ENCODE measurements at places on chromosomes 3 and 15. TPM values are rescaled to one million over a fixed set of nuclear protein-coding genes. Genes with fewer than 3 reads are reported as not detected.

The DUOXA2 gene
- not detected for total RNA-seq

The PTH1R gene
- 0.29 TPM for total RNA-seq

- no peaks in the 10 kb centered on the region for H3K36me3 ChIP-seq
- no peaks in the 10 kb centered on the region for H3K4me1 ChIP-seq
- H3K27ac ChIP-seq = no peak overlapping the region
- no peak overlapping the region for H3K4me3 ChIP-seq
Observed at GRCh38 chr3:159803459-159803858, 185.2 kb upstream of the IL12A start.

The CYP1A2 gene
- not detected for total RNA-seq

GRCh38 chr3:53074366-53074696, 28.5 kb upstream of the SFMBT1 start:
- peaks cover 4% of the 10 kb centered on the region for H3K4me1 ChIP-seq
- H3K27me3 ChIP-seq = peaks cover 6% of the 10 kb centered on the region
- H3K36me3 ChIP-seq = no peaks in the 10 kb centered on the region

The TUSC7 gene
- not detected for total RNA-seq

The GOLGA6B gene
- not detected for total RNA-seq

DNA sequence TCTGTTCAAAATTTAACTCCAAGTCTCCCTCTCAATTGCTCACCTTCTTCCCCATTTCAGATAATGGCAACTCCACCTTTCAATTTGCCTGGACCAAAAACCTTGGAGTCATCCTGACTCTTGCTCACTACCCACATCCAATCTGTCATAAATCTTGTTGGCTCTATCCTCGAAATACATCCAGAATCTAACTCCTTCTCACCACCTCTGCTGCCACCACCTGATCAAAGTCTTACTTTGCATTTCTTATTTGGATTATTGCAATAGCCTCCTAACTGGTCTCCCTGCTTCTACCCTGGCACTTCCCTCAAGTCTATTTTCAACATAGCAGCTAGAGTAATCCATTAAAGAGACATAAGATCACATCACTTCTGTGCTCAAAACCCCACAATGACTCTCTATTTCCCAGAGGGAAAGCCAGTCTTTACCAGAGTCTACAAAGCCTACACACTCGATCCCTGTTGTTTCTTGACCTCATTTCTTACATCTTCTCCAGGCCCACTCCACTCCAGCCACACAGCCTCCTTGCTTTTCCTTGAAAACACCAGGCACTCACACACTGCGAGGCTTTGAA, 86.6 kb downstream of the GPR156 start:
- H3K4me1 ChIP-seq = no peaks in the 10 kb centered on the region
- no peaks in the 10 kb centered on the region for H3K27me3 ChIP-seq
- H3K4me3 ChIP-seq = no peak overlapping the region
- H3K36me3 ChIP-seq = no peaks in the 10 kb centered on the region
- H3K27ac ChIP-seq = no peak overlapping the region

DNA sequence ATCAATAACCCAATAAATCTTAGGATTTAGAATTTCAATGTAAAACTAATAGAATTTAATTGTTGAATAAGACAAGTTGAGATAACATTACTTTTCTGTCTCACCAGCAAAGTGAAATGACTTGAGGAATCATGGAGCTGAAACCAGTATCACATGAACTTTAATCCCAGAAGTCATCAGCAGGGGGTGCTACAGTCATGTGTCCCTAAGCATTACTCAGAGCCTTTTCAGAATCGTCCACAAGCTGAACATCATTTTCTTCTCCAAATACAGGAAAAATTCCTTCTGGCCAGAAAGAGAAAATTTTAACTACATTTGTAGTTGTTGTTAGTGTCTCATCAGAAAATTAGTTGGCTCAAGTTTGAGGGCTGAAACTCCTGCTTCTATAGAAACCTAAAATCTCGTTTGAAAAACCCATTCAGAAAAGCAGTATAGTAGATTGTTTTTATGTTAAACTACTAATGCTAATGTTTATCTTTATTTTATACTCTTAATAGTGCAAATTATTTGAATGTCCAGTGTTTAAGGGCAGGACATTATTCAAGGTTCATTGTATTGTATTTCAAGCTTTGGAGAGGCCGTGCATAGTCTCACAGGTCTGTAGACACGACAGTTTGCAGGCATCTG, 384.1 kb downstream of the PLOD2 start:
- no peak overlapping the region for H3K27ac ChIP-seq
- H3K4me3 ChIP-seq = no peak overlapping the region
- H3K27me3 ChIP-seq = no peaks in the 10 kb centered on the region
- peak; percentile 52 for DNase-seq
- no peaks in the 10 kb centered on the region for H3K36me3 ChIP-seq

The FSTL1 gene
- total RNA-seq = 206 TPM

DNA sequence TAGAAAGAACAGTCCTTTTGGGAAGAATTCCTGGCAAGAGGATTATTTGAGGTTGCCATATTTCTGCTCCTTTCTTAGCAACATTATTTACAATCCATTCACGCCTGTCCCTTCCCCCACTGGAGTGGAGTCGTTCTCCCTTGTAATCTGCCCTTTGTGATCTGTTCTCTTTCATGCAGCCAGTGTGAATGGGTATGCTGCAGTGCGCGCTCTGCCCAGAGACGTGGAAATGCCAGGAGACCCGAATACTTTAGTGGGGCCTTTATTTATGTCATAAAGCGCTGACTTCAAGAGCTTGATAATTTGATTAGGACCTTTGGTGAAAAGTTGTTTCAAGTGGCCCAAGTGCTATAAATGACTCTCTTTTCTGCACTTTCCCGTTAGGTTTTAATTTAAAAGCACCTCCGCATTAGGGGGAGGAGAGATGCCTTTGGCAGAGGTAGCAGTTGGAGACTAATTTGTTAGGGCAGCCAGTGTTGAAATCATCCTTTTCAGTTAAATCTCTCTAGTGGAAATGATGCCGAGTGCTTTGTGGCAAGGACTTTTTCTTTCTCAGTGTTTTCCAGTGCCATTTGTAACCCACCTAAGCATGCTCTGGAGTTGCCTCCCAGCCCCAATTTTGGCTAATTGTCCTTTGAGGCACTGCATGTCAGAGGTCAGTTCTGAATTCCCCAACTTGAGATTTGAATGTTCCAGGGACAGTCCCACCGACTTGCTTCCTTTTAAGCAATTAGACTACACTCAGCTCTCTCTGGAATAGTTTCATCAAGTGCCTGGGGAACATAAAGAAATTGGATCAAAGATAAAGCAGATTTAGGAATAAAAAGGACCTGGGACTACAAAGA, 52.4 kb downstream of the PSMD6 start:
- H3K4me1 ChIP-seq = peaks cover 15% of the 10 kb centered on the region
- no peaks in the 10 kb centered on the region for H3K36me3 ChIP-seq
- no peak overlapping the region for H3K4me3 ChIP-seq

GRCh38 chr15:31245756-31246155, 80.9 kb upstream of the KLF13 start:
- H3K27me3 ChIP-seq = peaks cover 2% of the 10 kb centered on the region

DNA sequence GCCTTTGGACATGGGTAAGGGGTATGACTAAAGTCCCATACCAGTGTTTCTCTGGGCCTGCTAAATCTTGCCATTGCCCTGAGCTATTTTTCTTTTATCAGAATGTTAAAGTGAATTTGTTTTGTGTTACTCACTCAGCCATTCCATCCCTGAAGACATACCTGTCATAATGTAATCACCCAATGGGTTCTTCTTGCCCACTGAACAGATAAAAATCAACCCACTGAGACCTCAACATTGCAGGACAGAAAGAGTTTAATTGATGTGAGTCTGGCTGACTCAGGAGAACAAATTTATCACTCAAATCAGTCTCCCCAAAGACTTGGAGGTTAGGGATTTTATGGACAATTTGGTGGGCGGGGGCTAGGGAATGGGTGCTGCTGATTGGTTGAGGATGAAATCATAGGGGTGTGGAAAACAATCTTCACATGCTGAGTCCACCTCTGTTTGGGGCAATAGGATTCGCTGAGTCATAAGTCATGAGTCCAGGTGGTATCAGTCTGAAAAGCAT, 47.4 kb downstream of the ILDR1 start:
- DNase-seq = no peak
- H3K36me3 ChIP-seq = no peaks in the 10 kb centered on the region
- H3K4me1 ChIP-seq = no peaks in the 10 kb centered on the region
- H3K4me3 ChIP-seq = no peak overlapping the region
- H3K27ac ChIP-seq = no peak overlapping the region

The COL7A1 gene
- total RNA-seq = 62.0 TPM

The GUCA1C gene
- total RNA-seq = not detected

DNA sequence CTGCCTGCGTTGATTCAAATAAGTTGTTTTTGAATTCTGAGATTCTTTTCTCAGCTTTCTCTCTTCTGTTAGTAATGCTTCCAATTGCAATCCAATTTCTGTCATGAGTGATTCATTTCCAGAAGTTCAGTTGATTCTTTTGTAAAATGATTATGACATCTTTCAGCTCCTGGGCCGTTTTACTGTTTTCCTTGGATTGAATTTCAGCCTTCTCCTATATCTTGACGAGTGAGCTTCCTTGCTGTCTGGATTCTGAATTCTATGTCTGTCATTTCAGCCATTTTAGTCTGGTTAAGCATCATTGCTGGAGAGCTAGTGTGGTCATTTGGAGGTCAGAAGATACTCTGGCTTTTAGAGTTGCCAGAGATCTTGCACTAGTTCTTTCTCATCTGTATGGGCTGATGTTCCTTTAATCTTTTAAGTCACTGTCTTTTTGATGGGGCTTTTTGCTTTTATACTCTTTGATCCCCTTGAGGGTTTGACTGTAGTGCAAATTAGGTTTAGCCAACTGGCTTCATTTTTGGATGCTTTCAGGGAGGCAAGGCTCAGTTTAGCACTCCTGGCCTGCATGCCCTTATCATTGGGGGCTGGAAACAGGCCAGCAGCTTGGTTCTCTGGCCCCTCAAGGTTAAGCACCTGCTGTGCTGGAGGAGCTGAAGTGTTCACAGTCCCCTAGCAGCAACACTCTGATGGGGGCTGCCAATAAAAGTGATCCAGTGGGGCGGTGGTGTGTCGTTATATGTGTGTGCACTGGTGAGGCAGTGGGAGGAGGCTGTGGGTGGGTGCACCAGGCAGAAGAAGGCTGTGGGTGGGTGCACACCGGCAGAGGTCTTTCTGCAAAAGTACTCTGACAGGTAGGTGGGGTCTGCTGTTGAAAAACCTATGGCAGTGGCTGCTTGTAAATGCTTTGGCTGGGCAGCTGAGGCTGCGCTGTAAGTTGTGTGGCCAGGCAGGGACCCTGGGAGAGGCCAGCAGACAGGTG, 51.2 kb downstream of the MCTP2 start:
- no peak for DNase-seq
- no peaks in the 10 kb centered on the region for H3K4me1 ChIP-seq
- no peak overlapping the region for H3K4me3 ChIP-seq
- H3K27me3 ChIP-seq = no peaks in the 10 kb centered on the region

GRCh38 chr3:29426302-29427226, 145.7 kb downstream of the RBMS3 start:
- H3K27ac ChIP-seq = no peak overlapping the region
- peaks cover 3% of the 10 kb centered on the region for H3K27me3 ChIP-seq
- H3K36me3 ChIP-seq = no peaks in the 10 kb centered on the region
- peaks cover 31% of the 10 kb centered on the region for H3K4me1 ChIP-seq

The TMOD3 gene
- 29.2 TPM for total RNA-seq

GRCh38 chr15:47158573-47158972, 558.7 kb upstream of the SEMA6D start:
- no peak for DNase-seq
- no peaks in the 10 kb centered on the region for H3K27me3 ChIP-seq
- H3K36me3 ChIP-seq = no peaks in the 10 kb centered on the region

DNA sequence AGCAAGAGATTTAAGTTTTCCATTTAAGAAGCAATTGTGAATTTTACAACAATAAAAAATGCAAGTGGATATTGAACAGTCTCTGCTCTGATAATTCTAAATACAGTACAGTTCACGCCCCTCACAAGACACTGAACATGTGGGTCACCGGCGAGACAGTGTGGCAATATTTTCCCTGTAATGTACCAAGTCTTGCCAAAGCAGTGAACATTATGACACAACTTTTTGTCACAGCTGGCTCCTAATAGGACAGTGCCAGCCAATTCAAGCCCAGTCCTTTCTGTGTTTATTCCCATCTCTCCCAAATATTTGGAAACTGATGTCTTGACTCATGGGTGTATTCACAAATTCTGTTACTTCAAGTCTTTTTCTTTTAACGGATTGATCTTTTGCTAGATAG, 62.3 kb downstream of the PPARG start:
- DNase-seq = no peak
- H3K4me3 ChIP-seq = no peak overlapping the region
- no peaks in the 10 kb centered on the region for H3K4me1 ChIP-seq
- no peaks in the 10 kb centered on the region for H3K36me3 ChIP-seq
- H3K27me3 ChIP-seq = no peaks in the 10 kb centered on the region

GRCh38 chr3:58036293-58037032, 28.2 kb downstream of the FLNB start:
- H3K4me3 ChIP-seq = no peak overlapping the region
- DNase-seq = no peak

GRCh38 chr15:47754312-47754711, 37.0 kb downstream of the SEMA6D start:
- peaks cover 39% of the 10 kb centered on the region for H3K36me3 ChIP-seq
- H3K4me1 ChIP-seq = peaks cover 34% of the 10 kb centered on the region
- peaks cover 10% of the 10 kb centered on the region for H3K27me3 ChIP-seq
- no peak overlapping the region for H3K4me3 ChIP-seq
- H3K27ac ChIP-seq = no peak overlapping the region

- no peak for DNase-seq
- H3K27me3 ChIP-seq = peaks cover 5% of the 10 kb centered on the region
Observed at GRCh38 chr3:177783767-177784166, 586.5 kb upstream of the TBL1XR1 start.

The UROC1 gene
- total RNA-seq = not detected

DNA sequence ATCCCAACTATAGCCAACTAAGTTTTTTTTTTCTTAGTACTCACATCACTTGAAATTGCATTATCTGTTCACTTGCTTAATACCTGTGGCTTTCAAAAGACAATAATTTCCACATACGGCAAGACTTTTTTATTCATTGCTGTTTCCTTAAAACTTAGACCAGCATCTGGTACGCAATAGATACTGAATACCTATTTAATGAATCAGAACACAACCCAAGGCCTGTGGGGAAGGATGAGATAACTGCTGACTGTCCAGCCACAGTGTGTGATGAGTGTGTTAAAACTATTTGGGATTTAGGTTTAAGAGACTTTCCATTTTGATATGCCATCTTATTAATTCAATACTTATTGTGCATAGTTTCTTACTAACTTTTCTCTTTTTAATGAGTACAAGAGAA, 988.7 kb downstream of the NTRK3 start:
- H3K27me3 ChIP-seq = no peaks in the 10 kb centered on the region
- no peak for DNase-seq
- no peak overlapping the region for H3K4me3 ChIP-seq
- no peaks in the 10 kb centered on the region for H3K4me1 ChIP-seq
- peaks cover 4% of the 10 kb centered on the region for H3K36me3 ChIP-seq

DNA sequence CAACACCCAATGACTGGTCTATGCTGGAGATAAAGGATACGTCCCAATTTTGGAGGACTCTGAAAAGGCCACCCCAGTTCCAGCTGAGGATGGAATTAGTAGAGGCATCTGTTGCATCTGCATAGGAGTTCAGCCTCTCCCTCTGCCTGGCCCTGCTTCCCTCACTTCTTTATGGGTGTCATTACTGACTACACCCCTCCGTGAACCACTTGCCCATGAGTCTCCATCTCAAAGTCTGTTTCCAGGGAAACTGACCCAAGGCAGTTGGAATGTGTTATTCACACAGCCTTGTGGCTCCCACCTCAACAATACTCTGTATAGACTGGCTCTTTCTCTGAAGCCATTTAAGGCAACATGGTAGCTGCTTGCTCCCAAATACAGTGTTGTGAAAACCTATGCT, 21.4 kb upstream of the PCOLCE2 start:
- H3K4me3 ChIP-seq = no peak overlapping the region
- no peak for DNase-seq
- H3K4me1 ChIP-seq = no peaks in the 10 kb centered on the region
- no peak overlapping the region for H3K27ac ChIP-seq
- H3K36me3 ChIP-seq = no peaks in the 10 kb centered on the region
- H3K27me3 ChIP-seq = peaks cover 2% of the 10 kb centered on the region
